Stimulated activated CD4-positive, alpha-beta T cell treated with anti-CD3 and anti-CD28 coated beads, TNF-alpha, amount 100 ng/mL, for 24 hours (primary cell): ENCODE measurements at places on chromosomes 1 and 21.

DNA sequence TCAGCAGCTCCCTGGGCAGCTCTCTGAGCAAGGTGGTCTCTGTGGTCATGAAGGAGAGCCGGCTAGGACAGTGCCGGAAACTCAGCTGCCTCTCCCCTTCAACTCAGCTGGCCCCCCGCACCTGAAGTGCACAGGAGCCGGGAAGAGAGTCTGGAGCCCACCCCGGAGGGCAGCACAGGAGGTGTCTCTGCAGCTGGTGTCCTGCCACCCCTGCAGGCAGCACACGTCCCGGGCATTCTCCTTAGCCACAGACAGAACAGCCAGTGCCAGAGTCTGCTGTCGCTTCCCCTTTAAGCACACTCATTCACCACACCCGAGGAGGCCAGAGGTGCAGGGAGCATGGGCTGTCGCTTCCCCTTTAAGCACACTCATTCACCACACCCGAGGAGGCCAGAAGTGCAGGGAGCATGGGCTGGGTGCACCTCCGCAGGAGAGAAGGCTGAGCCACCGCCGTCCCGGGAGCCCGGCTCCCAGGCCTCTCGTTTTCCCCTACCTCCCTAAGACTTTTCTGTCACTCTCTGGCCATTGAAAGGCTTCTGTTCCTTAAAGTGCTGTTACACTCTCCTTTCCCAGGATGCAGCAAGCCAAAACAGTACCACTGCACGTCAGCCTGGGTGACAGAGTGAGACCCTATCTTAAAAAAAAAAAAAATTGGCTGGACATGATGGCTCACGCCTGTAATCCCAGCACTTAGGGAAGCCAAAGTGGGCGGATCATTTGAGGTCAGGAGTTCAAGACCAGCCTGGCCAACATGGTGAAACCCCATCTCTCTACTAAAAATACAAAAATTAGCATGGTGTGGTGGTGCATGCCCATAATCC, 16.9 kb upstream of the SAMD11 start:
- no peak for DNase-seq

GRCh38 chr1:235417086-235417697, 50.0 kb downstream of the TBCE start:
- peak; percentile 21 for DNase-seq

DNA sequence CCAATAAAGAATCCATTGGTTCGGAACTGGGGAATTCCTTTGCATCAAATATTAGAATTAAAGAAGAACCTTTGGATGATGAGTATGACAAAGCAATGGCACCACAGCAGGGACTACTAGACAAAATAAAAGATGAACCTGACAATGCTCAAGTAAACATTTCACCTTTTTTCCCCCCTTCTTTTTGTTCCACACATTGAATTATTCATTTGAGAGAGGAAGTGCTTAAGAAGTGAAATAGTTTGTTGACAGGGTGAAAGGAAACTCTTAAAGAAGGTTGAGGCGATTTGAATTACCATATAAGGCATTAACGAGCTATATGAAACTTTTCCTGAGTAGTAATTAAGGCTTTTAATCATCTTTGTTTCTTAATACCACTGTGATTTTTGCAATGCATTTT, 93.1 kb downstream of the ZMYM4 start:
- DNase-seq: no peak

GRCh38 chr1:17158961-17159360, 39.7 kb upstream of the PADI2 start:
- DNase-seq: no peak

GRCh38 chr1:164163289-164163849, 395.6 kb upstream of the PBX1 start:
- no peak for DNase-seq

GRCh38 chr1:99731384-99731783, 35.1 kb downstream of the FRRS1 start:
- no peak for DNase-seq

DNA sequence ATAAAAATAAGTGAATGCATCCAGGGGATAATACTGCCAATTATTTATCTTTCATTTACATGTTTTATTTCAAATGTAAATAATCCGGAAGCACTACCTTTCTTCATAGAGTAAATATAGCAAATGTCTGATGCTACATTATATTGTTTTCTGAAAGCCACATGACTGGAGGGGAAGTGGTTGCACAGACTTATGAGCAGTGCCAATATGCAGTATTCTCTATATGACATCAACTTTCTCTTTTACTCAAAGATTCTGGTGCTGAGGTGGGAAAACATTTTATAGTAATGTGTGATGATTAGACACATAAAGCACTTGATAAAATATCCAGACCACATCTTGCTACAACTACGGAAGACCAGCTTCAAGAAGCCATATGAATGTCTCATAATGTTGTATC, 314.7 kb downstream of the NEGR1 start:
- no peak for DNase-seq

DNA sequence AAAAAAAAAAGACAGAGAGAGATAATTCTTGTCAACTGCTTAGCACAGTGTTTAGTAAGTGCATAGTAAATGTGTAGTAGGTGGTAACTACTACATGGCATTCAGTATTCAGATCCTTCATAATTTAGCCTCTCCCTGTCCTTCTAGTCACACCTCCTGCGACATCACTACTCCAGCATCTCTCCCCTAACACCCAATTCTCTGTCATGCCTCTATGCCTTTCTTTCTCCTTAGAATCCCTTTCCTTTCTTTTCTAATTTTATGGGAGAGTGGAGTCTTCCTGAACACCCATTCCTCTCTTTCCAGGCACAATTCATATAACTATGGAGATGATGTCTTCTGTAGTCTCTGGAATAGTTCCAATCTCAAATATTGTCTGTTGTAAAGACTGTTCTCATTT, 3.9 kb upstream of the VPS72 start:
- no peak for DNase-seq
